ENCODE measurements at places on chromosomes 5 and 9.

GRCh38 chr9:132005899-132006298, 73.8 kb downstream of the MED27 start:
- DNase-seq = no peak

DNA sequence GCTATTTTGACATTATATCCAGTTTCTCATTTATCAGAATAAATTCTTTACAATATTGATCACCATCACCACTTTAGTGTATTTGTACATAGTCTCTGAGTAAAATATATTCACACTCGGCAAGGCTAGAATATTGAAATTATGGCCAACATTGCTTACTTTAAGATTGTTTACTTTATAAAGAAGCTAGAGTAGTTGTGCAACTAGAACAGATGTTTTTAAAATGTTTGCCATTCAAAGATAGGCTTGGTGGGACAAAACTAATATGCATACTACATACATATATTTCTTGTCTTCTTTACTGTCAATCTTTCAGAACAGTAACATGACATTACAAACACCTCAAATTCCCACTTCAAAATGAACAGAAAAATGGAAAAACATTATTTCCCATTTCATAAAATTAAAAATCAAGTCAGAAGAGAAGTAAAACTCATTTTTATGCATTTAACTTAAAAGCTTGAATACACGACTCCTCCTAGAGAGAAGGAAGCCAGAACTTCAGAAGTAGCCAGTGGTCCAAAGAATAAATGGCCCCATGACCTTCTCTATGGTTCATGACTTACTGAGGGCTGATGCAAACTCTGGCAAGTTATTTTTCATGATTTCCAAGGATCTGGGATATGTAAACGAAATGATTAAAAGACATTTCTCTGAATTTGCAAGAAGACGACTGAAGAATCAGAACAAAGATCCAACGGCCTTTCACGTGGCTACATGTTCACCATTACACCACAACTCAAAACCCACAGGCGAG, 14.1 kb downstream of the MTX3 start:
- no peak for DNase-seq

- no peak for DNase-seq
Measured at GRCh38 chr5:27083449-27084415, 45.3 kb upstream of the CDH9 start.

DNA sequence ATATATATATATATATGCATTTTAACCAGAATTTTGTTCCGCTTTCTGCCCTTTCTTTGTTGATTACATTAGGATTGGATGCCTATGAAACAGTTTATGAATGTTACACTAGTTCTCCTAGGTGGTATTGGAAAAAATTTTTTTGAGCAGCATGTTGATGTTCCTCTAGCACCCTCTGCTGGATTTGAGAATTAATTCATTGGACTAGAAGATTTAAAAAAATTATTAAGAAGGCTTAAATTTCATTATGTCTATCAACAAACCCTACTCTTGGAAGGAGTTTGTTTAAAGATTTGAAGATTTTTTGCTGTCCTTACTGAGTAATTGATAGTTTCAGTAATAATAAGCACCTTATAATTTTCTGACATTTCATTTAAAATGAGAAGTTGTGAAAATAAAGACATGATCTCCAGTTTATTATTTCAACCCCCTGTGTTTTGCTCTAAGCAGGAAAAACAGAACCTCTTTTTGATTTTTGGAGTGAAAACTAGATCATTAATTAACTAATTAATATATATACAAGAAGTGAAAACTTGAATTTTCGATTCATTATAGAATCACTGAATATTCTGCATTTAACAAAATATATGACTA, 89.6 kb downstream of the CCDC171 start:
- DNase-seq = peak; percentile 82

GRCh38 chr9:89426384-89426961, 71.4 kb downstream of the SEMA4D start:
- no peak for DNase-seq

GRCh38 chr9:94891183-94891582, 164.7 kb downstream of the AOPEP start:
- no peak for DNase-seq

DNA sequence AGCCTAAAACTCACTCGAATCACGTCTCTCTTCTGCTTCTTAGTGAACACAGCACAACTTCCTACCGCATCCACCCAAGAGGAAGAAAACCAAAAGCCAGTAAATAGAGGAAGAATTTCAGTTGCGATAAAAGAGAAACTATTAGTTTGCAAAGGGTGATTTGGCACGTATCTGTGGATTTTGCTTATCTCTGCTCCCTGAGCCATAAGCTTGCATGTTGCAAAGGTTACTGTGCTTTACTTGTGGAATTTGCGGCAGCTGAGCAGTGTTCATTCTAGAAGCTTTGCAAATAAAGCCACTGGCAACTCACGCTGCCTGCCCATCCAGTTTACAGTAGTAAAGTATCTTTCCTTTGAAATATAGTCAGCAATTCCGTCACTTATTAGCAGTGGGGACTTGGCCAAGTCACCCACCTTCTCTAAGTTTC, 149.0 kb upstream of the PCA3 start:
- no peak for DNase-seq

- no peak for DNase-seq
Measured at GRCh38 chr5:7330256-7330655, 65.7 kb upstream of the ADCY2 start.

DNA sequence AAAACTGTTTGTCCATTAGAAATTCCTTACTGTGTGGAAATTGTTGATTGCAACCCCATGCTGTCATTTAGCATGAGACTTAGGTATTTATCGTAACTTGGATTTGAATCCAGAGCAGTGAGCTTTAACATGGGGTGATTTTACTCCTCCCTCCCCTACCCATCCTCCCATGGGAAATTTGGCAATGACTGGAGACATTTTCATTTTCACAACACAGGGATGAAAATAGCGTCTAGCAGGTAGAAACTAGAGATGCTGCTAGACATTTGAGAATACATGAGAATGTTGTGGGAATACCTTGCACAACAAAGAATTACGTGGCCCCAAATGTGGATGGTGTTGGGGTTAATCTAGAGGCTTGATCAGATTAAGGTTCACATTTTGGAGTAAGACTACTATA, 191.3 kb upstream of the MPDZ start:
- no peak for DNase-seq

DNA sequence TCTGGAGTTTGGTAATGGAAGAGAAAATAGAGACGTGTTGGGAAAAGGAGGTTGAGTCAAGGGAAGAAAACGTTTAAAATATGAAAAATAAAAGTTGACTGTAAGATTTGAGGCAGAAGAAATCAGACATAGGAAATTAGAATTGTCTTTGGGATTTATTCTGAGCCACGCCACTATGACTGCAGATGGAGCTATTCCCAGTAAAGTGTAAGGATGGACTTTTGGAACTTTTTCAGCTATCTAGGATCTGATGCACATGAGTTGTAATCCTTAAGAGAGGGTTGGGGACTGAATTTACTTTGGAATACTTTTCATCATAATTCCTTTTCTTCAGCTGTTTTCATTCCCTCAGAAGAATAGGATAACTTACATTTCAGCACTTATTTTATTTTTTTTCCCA, 336.7 kb downstream of the FAM170A start:
- DNase-seq = no peak

DNA sequence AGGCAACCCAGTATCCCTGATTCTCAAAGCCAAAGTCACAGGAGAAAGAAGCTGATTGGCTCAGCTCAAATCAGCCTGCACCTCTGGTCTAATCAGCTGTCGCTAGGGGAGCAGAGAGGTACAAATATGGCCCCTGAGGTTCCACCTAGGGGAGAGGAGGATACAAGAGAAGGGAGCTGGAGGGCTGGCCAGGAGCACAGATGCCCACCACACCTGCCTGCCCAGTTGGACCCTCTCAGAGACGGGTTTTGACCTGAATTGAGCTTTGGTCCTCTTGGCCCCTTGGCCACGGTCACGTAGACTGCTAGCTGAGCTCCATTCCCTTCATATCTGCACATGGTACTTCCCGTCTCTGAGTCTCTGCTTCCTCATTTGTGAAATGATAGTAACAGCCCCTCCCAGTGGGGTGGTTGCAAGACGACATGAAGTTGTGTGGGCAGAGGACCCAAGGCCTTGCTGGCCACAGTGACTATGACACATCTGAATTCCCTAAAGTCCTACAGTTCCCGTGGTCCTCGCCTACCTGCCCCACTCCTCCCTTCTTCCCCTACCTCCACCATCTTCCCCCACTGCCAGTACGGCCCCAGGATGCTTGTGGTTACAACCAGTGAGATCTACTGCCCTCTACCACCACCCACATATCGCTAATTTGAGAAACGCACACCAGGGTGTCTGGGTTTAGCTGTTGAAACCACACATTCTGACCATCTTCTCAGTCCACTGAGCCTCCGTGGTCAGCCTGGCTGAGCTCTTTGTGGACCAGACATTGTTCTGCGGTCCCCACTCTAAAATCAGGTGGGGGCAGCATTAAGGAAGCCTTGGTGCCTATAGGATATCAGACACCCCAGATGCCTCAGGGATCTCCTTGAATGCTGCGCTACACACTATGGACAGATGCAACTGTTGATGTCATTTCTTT, 60.3 kb upstream of the NEK6 start:
- peak; percentile 92 for DNase-seq

DNA sequence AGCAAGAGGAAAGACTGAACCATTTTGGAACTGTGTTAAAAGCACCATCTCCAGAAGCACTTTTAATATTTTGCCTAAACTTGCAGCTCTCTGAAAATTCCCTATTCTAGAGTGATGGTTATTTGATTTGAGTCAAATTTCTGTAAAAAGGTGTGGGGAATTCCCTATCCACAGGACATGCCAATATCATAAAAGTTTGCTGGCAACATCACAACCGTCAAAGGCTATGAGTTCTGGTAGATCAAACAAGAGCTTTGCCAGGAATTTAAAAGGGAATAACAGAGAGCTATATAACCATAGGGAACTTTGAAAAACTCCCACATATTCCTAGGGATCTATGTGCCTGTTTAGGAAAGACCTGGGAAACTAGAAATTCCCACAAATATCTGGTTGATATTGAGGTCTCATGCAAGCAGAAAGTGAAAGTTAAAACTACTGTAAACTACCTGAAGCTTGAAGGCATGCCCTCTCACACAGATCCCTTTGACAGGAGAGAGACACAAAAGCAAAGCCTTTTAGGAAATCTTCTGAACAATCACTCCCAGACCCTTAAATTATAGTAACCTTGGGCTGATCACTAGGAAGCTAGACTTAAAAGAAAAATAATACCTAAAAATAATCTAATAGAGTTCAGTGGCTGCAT, 549.9 kb downstream of the ANXA1 start:
- DNase-seq = no peak

DNA sequence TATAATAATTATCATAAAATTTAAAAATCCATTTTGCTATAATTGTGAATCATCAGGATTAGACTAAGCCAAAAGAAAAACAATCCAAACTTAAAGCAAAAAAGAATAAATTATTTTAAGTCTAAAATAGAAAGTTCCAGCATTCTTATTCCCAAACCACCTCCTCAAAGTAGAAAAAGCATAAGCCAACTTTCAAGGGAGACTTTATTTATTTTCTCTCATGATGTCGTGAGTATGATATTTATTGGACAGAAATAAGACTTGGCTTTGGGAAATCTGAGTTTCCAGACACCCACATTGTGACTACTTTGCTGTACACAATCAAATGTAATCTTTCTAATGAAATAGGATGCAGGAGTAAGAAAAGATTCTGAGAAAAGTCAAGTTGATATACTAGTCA, 372.1 kb downstream of the MTRR start:
- DNase-seq = no peak

DNA sequence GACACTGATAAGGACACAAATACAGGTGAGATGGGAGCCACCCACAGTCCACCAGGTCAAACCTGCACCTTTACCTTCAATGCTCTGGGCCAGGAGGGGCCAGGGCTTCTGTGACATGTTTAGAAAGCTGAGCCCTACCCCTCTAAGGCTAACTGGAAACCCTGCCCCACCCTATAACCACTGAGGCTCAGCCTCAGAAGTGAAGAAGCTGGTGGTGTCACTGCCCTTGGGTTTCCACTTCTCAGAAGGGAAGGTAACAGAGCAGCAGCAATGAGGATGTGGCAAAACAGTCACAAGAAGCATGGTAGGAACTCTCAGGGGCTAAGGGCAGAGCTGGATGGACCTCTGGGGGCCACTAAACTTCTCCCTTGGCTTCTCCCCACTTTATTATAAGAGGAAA, 6.0 kb downstream of the PDGFRB start:
- no peak for DNase-seq

GRCh38 chr9:14452539-14452938, 138.6 kb upstream of the NFIB start:
- DNase-seq = no peak

DNA sequence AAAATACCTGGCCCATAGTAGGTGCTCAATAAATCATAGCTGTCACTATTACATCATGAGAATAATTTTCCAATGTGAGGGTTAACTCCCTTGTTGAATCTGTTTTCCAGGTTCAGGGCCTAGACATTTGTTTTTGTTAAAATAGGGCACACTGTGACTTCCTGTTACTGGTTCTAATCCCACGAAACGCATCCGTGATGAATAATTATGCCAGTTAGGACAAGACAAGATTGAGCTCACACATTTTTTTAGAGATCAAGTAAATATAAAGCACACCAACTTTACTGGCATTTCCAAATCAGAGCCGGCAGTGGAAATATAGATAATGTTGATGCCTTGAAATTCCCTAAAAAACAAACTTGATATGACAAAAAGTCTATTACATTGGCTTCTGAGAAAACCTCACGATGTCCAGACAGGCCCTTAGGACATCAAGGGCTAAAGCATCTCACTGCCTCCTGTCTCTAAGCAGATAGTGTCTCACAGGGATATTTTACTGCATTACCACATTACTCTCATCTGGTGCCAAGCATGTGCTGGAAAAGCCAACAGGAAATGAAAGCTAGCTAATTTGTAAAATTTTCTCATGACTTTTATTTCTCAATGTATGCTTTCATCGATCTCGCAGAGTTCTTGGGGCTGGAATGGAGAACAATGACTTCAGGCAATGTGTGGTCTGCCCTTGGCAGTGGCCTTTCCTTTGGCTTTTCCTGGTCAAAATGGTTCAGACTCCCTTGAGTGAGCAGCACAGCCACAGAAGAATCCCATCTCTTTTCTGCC, 414.3 kb upstream of the PAPPA start:
- DNase-seq = no peak

DNA sequence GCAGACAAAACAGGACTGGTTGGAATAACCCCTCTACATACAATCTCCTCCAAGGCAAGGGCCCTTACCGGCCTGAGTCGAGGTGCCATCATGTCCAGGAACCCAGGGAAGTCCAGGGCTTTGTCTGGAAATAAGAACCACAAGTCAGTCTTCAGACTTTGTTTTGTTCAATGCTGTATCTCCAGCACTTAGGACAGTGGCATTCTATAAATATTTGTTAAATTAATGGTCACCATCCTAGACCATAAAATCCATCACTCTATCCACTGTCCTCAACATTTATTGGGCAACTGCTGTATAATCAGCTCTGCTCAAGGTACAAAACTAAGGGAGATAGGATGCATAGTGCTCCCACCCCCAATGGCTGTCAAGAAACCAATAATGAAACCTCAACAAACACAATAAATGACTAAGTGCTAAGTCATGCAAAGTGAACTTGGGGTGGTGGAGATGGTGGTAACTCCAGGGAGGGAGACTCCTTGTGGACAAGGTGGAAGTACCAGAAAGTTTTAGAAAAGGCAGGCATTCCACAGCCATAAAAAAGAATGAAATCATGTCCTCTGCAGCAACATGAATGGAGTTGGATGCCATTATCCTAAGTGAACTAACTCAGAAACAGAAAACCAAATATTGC, 5.0 kb downstream of the RELL2 start:
- DNase-seq = no peak

Measured in Karpas-422 (cell line).